ENCODE measurements at places on chromosomes 5 and 9.
A peak's percentile ranks its signal among the peaks of the same experiment; 100 is the strongest.

GRCh38 chr5:176573564-176574296 lies 24.6 kb downstream of the CDHR2 start:
- ATAC-seq, result peak; percentile 93

- ATAC-seq, result no peak
Observed at GRCh38 chr5:148716716-148717115, 62.4 kb upstream of the HTR4 start.

DNA sequence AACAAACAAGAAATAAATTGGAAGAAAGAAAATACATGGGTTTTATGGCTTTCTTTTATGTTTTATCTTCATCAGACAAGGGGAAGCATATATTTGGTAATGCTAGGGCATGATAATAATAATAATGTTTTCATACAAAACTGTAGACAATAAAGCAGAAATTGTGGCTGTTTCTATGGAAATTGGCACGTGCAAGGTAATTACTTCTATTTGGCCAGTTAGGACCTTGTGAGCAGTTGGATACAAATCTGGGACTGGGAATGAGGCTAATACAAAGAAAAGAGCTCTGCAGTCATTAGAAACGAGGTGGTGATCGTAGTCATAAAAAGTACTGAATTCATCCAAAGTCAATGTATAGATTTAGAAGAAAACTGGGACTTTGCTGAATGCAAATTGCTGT lies 233.6 kb downstream of the EFNA5 start:
- no peak for ATAC-seq

GRCh38 chr9:83182071-83182470 lies 119.1 kb upstream of the RASEF start:
- ATAC-seq, result no peak

DNA sequence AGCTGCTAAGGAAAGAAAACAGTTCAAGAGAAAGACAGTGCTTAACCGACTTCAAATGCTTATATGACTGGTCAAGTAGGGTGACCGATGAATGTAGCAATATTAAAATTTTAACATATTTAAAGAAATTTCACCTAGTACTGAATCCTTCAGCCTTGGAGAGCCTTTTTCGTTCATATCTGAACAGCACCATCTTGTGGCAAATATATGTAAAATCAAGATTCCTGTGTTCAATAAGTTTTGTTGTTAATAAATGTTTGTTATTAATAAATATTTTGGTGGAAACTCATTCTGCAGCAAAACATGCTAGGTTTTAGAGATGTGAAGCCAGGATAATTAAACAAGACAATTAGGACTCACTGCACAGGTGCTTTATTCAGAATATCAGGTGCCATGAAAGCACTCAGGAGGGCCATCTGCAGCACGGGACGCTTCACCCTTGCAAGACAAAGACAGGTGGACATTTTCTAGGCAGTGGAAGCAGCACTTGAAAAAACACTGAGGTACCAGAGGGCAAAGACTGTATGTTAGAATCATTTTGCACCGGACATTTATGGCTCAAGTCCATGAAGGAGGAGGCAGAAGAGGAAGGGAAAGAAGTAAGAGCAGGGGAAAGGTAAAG lies 15.6 kb downstream of the TICAM2 start:
- peak; percentile 62 for ATAC-seq

DNA sequence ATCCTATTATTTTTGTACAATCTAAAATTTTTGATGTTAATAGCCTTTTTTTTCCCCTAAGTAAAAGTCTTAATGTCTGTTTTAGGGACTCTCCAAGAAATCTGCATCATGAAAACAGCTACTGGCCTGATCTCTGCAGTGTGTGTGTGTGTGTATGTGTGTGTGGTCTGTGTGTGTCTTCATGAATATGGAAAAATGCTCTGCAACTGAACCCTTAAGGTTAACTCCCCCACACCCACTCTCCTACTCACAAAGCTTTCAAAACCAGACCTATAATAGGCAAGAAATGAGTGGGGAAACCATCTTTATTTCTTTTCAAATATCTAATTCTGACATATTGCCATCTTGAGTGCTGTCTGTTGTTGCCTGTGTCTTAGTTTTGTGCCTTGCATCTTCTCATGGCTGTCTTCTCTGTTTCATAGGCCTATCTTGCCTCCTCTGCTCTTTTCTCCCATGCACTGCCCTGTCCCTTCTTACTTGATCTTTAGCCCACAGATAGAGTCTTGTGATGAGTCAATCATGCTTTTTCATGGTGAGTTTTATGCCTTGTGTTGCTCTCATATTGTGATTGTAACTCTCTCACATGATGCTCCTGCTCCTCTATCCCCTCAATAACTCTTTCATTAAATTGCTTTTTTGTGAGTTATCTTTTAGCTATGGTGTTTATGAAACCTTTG lies 68.3 kb downstream of the CHSY3 start:
- ATAC-seq, result no peak

- no peak for ATAC-seq
Observed at GRCh38 chr5:9479990-9480389, 65.9 kb downstream of the SEMA5A start.

DNA sequence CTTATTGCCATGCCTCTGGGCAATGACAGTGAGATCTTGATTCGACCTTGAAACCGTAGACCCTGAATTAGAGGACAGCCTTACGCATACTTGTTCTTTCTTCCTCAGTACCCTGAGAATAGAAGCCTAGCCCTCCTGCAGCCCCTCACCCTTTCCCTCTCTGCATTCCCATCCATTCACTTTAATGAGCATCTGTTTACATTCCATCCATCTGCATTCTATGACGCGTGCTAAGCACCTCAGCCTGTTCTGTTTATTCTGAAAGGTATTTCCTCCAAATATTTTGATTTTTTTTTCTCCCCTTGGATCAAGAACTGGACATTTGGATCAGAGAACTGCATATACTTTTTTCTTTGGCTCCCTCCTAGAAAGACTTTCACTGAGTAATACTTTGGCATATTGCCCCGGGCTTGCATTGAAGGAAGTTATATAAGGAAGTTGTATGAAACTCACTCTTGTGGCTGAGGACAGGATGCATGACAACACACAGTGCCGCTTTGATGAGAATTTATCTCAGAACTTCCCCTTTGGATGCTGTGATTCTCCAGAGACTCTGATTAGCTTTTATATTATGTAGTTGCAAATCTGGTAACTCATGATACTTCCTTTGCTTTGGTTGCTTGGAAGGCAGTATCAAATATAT lies 15.7 kb downstream of the TMEM8B start:
- peak; percentile 73 for ATAC-seq

GRCh38 chr9:32603914-32604852 lies 31.2 kb upstream of the NDUFB6 start:
- no peak for ATAC-seq

GRCh38 chr9:137703842-137704508 lies 85.2 kb downstream of the EHMT1 start:
- ATAC-seq, result no peak

DNA sequence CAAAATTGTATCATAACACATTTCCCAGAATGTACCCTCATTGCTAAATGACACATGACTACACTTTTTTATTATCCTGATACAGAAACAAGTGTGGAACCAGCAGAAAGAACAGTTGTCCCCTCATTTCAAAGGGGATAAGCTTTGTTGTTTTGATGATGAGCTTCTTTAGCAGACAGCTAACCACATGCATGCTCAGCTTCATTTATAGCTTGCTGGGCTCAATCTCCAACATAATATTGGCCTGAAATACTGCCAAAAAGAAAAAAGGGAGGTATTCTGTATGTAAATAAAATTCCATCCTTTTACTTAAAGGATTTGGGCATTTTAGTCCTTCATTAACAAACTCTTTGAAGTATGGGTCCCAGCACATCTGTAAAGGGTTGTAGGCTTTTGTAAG lies 120.4 kb downstream of the SPATA31D1 start:
- no peak for ATAC-seq

DNA sequence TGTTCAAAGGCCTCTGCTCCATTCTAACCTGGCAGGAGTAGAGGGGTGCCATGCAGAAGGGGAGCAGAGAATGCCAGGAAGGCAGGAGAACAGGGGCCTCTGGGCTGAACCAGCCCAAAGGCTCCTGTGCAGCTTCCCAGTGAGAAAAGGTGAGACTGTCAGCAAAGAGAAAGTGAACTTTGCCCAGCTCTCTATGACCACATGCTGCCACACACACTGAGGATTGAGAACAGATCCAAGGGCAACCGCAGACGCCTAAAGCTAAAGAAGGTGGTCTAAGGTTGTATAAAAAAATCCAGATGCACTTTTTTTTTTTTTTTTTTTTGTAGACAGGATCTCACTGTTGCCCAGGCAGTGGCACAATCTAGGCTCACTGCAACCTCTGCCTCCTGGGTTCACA lies 51.4 kb downstream of the ALDH7A1 start:
- ATAC-seq, result no peak

DNA sequence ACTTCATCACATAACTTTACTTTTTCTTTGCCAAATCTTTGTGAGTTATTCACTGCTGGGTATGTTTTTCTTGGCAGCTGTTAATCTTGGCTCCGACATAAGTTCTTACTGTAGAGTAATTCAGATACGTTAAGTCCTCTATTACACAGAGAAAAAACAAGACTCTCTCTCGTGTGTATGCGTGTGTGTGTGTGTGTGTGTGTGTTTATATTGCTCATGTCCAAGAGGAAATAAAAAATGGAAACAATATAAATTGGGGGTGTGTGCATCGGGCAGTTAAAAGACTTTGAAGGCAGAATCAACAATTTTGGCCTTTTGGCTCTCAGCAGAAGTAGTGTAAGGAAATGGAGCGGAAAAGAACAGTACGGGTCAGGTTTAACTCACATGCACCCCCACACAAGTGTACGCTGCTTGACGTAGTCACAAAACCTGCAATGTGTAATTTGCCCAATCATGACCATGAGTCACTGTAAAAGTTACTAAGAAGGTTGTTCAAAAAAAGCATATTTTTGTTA lies 67.2 kb upstream of the IFNE start:
- no peak for ATAC-seq

GRCh38 chr5:54520438-54520846 lies 2.9 kb downstream of the SNX18 start:
- no peak for ATAC-seq

- no peak for ATAC-seq
Observed at GRCh38 chr9:72601615-72602014, 80.2 kb downstream of the TMC1 start.

DNA sequence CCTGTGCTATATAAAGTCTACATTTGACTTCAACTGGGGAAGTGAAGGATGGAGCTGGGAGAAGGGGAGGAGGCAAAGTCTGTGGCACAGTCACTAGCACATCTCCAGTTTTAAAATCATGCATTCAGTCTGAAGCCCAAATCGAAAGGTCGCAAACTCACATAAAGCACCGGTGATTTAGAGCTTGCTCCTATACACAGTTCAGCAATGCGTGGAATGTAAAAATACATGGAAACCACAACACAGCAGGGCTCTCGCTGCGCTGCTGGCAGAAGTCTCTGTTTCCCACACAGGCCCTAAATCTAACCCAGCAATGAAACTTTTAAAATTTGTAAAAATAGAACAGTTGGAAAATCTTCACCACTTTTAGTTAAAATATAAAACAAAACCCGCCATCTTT lies 68.2 kb downstream of the EBF1 start:
- ATAC-seq, result peak; percentile 32
